ENCODE measurements at places on chromosomes 13 and 19. TPM values are rescaled to one million over a fixed set of nuclear protein-coding genes. Genes with fewer than 3 reads are reported as not detected.

DNA sequence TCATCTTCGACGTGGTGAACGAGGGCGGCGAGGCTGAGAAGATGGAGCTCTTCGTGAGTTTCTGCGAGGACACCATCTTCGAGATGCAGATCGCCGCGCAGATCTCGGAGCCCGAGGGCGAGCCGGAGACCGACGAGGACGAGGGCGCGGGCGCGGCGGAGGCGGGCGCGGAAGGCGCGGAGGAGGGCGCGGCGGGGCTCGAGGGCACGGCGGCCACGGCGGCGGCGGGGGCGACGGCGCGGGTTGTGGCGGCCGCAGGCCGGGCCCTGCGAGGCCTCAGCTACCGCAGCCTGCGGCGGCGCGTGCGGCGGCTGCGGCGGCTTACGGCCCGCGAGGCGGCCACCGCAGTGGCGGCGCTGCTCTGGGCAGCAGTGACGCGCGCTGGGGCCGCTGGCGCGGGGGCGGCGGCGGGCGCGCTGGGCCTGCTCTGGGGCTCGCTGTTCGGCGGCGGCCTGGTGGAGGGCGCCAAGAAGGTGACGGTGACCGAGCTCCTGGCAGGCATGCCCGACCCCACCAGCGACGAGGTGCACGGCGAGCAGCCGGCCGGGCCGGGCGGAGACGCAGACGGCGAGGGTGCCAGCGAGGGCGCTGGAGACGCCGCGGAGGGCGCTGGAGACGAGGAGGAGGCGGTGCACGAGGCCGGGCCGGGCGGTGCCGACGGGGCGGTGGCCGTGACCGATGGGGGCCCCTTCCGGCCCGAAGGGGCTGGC is 52.6 kb downstream of the MAP4K1 start:
- DNase-seq = no peak

- DNase-seq = no peak
These were observed 1196.7 kb downstream of the EFNB2 start for GRCh38 chr13:105338773-105339172.

DNA sequence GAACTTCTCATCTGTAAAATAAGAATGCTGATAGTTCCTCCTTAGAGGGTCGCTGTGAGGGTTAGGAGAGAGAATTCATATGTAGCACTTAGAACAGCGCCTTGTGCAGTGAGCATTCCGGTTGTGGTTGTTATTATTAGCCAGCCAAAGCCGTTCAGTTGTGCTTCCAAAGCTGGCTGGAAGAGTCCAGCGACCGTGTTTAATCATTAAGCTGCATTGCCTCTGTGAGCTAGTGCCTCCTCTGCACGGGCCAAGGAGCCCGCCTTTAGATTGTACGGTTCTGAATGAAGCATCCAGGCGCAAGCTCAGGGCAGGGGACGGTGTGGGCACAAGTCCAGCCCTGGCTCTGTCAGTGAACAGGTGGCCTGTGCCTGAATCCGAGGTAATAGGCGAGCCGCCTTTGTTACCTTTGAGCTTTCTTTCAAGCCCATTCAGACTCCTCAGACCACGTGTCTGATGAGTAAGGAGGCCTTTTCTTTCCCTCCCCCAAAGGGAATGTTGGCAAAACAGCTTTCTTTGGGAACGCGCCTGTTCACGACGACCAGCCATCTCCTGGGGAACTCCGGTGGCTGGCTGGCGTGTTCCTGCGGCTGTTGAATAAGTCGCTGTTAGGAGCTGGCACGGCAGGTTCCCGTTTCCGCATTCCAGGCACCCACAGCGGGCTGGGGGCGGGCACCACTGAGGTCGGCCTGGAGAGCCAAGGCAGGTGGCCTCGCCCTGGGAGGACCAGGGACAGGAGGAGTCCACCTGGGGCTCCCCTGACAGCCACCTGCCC is 25.1 kb downstream of the SIPA1L3 start:
- DNase-seq = no peak

- no peak for DNase-seq
These were observed 20.8 kb downstream of the ERICH6B start for GRCh38 chr13:45594764-45595163.

DNA sequence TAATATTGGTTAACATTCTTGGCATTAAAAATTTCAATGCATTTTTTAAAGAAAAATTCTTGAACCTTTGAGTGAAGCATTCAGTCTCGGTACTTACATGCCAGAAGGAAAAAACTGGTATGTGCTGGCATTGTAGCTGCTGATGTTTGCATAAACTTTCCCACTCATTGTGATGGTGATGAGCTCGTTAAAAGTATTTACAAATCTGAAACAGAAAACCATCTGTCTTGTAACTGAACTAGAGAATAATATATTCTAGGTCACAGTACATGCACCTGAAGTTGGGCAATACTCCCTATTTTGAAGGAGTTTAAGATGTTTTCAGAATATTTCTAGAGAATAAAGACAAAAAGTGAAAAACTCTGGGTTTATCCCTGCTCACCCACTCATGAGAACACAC is 64.1 kb downstream of the SLC15A1 start:
- no peak for DNase-seq

- DNase-seq = no peak
These were observed 6.2 kb downstream of the KCNJ14 start for GRCh38 chr19:48461651-48461981.

DNA sequence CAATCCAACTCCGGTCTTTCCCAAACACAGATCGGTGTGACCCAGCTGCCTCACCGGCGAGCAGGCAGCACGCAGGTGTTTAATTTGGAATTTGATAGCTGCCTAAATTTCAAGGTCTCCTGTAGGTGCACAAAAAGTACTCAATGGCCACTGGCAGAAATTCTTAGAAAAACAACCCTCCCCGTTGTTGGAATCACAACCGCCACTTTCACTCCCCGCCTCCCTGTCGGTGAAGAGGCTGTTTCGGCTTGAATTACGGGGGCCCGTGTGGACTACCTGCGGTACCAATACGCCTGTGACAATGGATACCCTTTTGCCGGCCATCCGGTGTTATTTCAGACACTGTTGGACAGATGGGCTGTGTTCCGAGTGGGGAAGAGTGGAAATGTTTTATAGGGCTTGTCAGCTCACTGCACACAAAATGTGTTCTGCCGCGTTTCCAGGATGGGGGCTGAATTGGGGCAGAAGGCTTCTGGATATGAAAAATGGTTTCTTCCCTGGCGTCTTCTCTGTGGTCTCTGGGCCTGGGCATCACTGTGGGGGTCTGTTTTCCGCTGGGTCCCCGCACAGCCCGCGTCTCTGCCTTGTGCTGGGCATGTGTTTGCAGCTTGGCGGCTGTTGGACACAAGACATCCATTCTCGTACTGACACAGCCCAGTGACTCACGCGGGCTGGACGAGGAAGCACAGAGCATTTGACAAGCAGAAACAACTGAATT is 45.4 kb downstream of the ZIC5 start:
- DNase-seq = no peak

LPAR6 gene
- 7.9 TPM for total RNA-seq

SIGLEC10 gene
- 2.9 TPM for total RNA-seq

ZNF563 gene
- total RNA-seq = 2.8 TPM

EFNB2 gene
- 0.11 TPM for total RNA-seq
